ENCODE measurements at places on chromosomes 4 and X.
A peak's percentile ranks its signal among the peaks of the same experiment; 100 is the strongest.

GRCh38 chr4:182913036-182913435 is 4.2 kb downstream of the DCTD start:
- no peak for DNase-seq

GRCh38 chrX:78066110-78066509 is 37.9 kb upstream of the PGK1 start:
- DNase-seq = no peak

DNA sequence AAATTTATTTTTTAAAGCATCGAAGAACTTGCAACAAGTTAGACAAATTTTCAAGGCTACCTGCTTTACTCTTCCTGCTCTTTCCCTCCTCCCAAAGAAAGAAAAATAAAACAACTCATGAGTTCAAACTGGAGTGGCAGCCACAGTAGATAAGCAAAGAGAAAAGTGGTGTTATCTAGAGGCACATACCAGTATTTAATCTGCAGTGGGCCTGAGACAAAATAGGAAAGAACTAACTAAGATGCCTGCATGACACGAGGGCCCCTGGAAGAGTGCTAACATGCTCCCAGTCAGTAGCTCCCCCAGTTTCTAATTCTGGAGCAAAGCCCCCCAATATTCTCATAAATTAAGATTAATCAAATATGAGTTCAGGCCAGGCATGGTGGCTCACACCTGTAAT is 7.9 kb downstream of the ARL9 start:
- DNase-seq = no peak

DNA sequence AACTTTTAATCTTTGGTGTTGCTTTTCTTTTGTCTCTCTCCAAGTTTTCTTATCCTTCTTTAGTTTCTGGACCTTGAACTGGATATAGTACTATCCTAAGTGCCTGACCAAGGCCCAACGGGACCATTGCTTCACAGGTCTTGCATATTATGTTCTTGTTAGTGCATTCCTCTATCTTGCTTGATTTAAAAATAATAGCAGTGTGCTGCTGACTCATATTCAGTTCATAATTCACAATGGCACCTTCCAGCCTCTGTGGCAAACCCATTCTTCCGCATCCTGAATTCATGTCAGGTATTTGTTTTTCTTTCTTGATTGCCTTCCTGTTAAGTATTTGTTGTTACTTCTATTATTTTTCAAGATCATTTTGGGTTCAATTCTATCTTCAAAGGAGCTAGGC is 197.1 kb upstream of the GIMD1 start:
- DNase-seq = no peak

- peak; percentile 44 for DNase-seq
Observed at GRCh38 chr4:153564630-153565525, 98.7 kb downstream of the TMEM131L start.

- no peak for DNase-seq
Observed at GRCh38 chr4:142703694-142704309, 142.3 kb downstream of the INPP4B start.

- no peak for DNase-seq
Observed at GRCh38 chrX:29478336-29479069, 736.9 kb upstream of the MAGEB2 start.

GRCh38 chrX:139680356-139680755 is 27.6 kb downstream of the MCF2 start:
- DNase-seq = no peak

GRCh38 chr4:183765251-183765911 is 106.3 kb downstream of the TRAPPC11 start:
- peak; percentile 59 for DNase-seq

- DNase-seq = no peak
Observed at GRCh38 chr4:8840816-8841455, 30.7 kb downstream of the HMX1 start.

DNA sequence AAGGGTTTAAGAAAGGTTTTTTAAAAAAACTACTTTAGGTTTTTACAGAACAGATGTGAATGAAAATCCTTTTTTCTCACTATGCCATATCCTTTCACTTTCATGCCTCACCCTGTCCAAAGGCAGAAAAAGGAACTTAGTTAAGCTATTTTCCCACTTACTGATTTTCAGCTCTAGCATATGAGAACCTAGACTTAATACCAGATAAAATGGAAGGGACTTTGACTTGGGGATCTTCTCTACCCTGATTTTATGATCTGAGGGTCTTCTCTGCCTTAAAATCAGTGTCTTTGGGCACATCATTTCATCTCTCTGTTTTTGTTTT is 42.4 kb downstream of the FNIP2 start:
- no peak for DNase-seq

GRCh38 chrX:11733614-11734013 is 24.4 kb upstream of the MSL3 start:
- DNase-seq = no peak

GRCh38 chrX:69314436-69315348 is 149.4 kb upstream of the PJA1 start:
- peak; percentile 41 for DNase-seq

- DNase-seq = no peak
Observed at GRCh38 chr4:62644372-62644771, 1444.2 kb downstream of the ADGRL3 start.

DNA sequence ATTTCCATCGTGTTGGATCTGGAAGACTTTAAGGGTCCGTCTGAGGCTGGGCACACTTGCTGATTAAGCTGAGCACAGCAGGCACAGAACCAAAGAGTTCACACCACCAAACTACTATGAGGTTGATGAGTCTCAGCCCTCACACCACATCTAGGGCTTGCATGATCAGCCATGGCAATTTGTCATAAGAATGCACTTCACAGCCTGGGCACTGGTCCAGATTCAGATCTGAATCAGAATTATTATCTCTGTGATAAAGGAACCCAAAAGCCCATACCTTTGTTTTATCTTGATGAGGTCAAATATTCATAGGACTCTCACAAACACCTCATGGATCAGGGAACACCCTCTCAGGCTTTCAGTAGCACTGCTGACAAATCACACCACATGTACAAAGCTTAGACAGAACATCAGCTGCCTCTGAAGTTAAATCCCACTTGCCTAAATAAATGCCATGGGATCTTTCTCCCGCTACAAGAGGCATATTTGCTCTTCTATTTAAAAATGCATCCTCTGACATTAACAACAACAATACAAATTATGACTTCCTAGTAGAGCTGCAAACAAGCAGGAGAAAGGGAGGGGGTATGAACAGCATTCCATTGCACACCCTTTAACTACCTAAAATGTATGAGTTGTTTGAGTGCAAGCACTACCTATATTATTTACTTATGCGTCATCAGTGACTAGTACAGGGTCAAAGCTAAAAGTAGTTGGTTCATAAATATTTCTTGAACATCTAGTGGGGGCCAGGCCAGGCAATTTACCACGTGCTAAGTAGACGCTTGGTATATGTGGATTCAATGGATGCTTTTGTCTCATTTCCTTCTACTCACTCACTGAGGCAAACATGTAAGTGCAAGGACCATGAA is 186.3 kb upstream of the FGF13 start:
- DNase-seq = no peak

- no peak for DNase-seq
Observed at GRCh38 chr4:89221167-89221867, 86.3 kb downstream of the GPRIN3 start.

DNA sequence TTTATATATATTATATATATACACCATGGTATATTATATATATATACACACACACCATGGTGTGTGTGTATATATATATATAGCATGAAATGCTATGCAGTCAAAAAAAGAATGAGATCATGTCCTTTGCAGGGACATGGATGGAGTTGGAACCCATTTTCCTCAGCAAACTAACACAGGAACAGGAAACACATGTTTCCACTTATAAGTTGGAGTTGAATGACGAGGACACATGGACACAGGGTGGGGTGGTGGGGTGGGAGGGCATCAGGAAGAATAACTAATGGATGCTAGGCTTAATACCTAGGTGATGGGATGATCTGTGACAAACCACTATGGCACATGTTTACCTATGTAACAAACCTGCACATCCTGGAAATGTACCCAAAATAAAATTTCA is 293.6 kb upstream of the NDST3 start:
- no peak for DNase-seq

GRCh38 chrX:14673236-14673635 is 143.9 kb downstream of the GLRA2 start:
- DNase-seq = no peak

GRCh38 chrX:143121477-143121876 is 95.7 kb downstream of the SPANXN4 start:
- DNase-seq = no peak

GRCh38 chr4:102324730-102325129 is 20.6 kb downstream of the SLC39A8 start:
- no peak for DNase-seq

GRCh38 chrX:133654811-133655210 is 239.5 kb upstream of the GPC4 start:
- no peak for DNase-seq

- peak; percentile 52 for DNase-seq
Observed at GRCh38 chr4:38675146-38676121, 11.4 kb downstream of the KLF3 start.

DNA sequence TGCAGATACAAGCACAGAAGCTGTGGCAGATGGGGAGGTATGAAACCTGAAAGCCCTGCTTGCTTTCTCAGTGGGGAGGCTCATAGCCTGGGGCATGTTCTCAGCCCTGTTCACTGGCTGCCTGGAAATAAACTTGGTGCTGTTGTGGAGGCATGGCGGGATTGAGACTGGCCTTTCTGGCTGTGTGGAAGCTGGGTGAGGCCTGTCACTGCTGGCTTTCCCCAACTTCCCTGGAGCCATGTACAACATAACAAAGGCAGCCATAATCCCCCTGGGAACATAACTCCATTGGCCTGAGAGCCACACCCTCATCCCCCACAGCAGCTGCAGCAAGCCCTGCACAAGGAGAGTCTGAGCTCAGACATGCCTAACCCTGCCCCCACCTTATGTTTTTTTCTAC is 237.7 kb upstream of the TLL1 start:
- no peak for DNase-seq

GRCh38 chr4:12852338-12853307 is 631.5 kb downstream of the RAB28 start:
- DNase-seq = no peak

- no peak for DNase-seq
Observed at GRCh38 chrX:121308276-121308805, 260.9 kb downstream of the GLUD2 start.

DNA sequence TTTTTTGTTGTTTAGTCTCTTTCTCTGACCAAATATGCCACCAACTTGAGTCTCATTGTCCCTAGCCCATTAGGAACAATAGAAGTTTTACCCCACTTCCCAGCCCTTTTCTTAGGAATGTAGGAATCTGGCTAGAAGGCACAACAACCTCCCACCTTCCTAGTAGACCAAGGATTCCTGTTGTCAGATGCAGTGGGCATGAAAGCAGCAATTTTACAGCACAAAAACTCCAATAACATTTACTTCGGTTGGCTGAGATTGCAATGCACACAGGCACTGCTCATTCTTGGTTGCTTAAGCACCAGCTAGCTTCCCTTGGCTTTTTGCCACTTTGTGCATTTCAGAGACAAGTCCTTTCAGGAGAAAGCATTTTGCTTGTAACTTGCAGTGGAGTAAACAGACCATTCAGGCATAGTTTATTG is 312.8 kb downstream of the TENM3 start:
- no peak for DNase-seq

DNA sequence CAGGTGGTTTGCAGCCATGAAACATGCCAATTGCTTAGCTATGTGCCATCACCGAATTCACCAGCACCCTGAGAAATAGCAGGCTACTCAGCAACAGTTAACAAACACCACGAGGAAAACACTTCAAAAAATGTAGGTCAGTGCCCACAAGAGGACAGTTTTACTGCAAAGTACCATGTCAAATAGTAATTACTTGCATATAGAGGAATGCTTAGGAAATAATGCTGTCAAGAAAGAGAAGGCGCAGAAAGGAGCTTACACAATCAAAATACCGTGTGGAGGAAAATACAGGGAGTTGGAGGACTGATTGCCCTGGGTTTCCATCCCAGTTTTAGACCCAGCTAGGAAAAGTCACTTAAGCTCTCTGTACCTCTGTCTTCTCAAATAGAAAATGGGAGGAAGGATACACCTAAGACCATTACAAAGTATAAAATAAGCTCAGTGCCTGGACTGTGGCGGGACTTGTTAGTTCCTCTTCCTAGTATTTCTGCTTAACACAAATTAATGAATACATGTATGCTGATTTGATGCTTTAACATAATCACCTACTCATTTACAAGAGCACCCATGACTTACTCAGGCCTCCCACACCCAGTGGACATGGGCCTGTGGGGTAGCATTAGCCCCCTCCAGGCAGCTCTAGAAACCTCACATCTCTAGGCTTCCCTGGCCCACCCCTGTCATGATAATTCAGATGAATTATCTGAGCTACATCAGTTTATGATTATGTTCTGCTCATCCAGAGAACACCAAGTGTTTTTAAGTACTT is 44.5 kb upstream of the IL21 start:
- no peak for DNase-seq

- no peak for DNase-seq
Observed at GRCh38 chrX:40460926-40461325, 119.8 kb upstream of the ATP6AP2 start.

- DNase-seq = no peak
Observed at GRCh38 chr4:6991771-6992557, 51.2 kb upstream of the TADA2B start.

DNA sequence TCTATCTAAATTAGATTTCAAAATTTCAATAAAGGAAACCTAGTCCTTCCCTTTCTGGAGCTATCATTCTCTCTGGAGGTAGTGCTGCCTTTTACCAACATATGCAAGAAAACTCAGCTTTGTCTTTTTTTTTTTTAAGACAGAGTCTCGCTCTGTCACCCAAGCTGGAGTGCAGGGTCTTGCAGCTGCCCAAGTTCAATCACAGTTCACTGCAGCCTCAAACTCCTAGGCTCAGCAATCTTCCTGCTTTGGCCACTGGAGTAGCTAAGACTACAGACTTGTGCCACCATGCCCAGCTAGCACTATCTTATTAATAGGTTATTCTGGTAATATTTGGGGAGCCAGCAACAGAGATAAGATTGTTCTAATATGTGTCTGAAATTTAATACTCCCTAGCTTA is 12.3 kb downstream of the AASDH start:
- DNase-seq = no peak

DNA sequence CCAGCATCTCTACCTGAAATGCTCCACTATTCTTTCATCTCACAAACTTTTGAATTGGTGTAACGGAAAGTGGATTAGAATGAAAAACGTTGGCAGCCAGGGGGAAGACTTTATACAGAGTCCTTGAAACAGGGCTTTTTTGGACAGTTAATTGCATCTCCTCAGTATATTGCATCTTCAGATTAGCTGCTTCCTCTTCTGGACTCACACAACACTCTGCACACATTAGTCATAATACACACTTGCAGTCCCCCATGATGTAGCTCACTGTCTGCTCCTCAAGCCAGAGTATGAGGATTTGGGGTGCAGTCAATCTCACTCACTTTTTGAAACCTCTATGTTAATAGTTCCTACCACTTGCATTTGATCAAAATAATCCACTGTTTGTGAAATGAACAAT is 101.0 kb downstream of the ADGRA3 start:
- no peak for DNase-seq

- DNase-seq = no peak
Observed at GRCh38 chr4:44861756-44862155, 135.4 kb upstream of the GNPDA2 start.

- DNase-seq = no peak
Observed at GRCh38 chrX:150610043-150610442, 41.6 kb downstream of the MTM1 start.

- no peak for DNase-seq
Observed at GRCh38 chrX:152652060-152652459, 14.4 kb downstream of the GABRQ start.

GRCh38 chr4:84366161-84366560 is 132.9 kb downstream of the NKX6-1 start:
- DNase-seq = no peak

GRCh38 chr4:2862528-2862927 is 18.9 kb downstream of the ADD1 start:
- DNase-seq = no peak
